ENCODE measurements at places on chromosomes 5 and 9.

- no peak for DNase-seq
Measured at GRCh38 chr9:20280330-20280729, 342.0 kb downstream of the MLLT3 start.

- DNase-seq: no peak
Measured at GRCh38 chr5:35794328-35794619, 62.4 kb upstream of the IL7R start.

- no peak for DNase-seq
Measured at GRCh38 chr9:129640086-129640870, 1.7 kb downstream of the ASB6 start.

- no peak for DNase-seq
Measured at GRCh38 chr5:138929571-138929955, 54.4 kb upstream of the LRRTM2 start.

DNA sequence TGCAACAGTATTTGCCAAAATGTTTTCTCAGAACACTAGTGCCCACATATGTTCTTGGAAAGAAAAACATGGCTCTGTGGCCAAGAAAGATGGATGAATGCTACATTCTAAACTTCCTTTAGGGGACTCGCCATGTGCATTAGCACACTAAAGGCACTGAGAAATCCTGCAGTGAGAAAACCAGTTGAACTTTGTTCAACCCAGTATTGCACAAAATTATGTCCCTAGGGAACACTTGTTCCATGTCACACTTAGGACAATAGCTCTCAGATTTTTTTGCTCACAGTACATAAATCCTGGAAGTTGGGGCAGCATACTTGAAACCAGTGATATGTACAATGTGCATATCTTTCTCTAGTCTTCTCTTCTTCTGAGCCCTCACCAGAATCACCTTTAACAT is 96.6 kb downstream of the ADRB2 start:
- DNase-seq: no peak

- DNase-seq: no peak
Measured at GRCh38 chr9:116812231-116813030, 125.3 kb downstream of the TRIM32 start.

- no peak for DNase-seq
Measured at GRCh38 chr9:6639622-6640021, 5.9 kb downstream of the GLDC start.

DNA sequence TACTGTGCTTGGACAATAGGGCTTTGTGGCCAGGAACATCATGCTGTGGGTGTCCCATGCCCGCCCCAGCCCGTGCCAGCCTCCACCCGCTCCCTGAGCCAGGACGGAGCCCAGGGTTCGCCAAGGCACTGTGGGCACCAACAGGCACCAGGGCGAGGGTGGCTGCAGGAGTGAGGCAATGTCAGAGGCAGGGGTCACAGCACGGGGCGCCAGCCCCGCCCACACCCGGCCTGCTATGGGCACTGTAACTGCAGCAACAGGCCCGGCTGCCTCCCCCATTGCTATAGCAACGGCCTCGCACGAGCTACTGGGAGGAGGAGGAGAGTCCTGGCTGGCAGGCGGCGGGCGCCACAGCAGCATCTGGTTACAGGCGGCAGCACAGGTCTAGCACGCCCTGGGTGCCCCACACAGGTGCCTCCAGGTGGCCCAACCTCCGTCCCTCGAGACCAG is 2.5 kb downstream of the ABCA2 start:
- DNase-seq: no peak

DNA sequence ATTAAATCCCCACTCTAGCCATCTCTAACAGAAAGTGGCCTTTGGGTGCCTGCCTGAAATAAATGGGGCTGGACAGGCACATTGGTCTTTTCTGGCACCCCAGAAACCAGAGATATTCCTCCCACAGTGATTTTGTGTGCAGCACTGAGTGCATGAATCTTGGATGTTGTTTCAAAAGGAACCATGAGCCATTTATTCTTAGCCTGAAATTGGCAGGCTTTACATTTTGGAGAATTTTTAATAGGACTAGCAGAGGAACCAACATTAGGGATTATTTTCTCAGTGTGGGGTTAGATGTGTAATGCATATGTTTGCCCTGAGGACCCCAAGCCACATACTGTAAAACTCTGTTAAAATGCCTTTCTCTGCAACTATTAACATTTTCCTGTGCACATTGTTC is 451.3 kb downstream of the NFIB start:
- DNase-seq: no peak

DNA sequence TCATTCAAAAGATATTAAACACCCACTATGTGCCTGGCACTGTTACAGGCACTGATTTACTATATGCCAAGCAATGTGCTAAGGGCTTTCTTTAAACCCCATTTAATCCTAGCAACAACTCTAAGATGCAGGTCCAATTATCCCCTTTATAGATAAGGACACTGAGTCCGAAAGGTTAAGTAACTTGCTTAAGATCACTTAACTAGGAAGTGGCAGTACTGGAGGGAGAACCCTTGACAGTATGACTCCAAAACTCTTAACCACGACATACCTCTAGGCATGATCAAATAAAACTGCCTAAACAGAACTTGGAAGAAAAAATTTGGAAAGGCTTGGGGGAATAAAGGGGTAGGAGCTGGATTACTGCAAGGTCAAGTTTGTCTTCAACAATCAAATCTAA is 1.7 kb downstream of the RAB14 start:
- DNase-seq: no peak

DNA sequence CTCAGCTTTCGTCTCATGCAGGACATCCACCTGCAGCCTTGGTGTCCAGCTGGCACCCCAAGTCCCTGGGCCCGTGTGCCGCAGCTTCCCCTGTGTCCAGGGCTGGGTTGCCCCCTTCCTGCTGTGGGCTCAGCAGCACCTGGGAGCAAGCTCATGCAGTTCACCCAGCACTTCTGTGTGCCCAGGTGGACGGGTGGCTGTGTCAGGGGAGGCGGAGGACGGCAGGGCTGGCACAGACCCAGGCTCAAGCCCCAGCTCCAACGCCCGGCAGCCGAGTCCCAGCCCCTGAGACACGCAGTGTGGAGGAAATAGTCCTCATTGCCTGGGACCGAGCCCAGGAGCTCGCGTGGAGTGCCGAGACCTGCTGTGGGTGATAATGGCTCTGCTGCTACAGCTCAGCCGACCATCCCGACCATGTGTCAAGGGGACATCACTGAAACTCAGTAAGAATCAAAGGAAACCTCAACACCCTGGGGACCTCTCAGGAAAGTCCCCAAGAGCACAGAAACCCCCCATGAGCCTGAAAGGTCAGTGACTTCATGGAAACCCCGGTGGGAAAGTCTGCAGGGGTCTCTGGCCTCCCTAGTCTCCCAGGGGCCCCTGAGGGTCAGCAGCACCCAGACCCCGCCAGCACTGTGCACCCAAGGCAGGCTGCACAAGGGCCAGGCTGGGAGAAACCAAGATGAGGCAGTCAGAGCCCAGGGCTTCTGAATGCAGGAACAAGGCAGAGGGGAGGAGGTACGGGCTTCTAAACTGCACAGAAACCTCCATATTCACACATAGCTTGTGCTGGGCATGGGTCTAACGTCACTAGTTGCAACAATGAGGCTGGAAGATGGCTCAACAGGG is 38.8 kb downstream of the LPCAT1 start:
- DNase-seq: no peak

- no peak for DNase-seq
Measured at GRCh38 chr9:72843520-72844439, 109.1 kb downstream of the ALDH1A1 start.

DNA sequence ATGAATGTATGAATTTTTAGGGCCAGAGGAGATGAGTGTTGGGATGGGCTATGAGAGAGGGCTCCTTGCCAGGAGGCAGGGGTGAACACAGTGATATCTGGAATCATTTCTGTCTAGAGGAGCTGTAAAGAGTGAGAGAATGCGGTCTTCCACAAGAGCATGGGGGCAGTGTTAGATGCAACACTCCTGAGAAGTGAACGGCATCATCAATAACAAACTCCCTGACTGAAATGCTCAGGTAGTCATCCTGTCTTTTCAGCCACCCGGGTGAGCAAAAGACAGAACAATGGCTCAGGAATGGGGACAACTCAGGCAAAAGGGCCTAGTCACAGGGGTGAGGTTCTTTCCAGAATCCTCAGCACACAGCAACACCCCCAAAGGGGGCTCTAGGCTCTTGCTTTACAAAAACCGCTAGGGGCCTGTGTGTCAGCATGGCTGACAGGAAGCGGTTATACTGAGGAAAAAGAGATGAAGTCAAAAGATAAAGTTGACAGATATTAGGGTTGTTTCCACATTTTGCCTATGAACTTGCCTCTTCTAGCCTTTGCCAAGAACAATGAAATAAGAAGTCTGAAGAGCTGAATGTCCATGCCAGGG is 104.6 kb upstream of the LRRTM2 start:
- no peak for DNase-seq

DNA sequence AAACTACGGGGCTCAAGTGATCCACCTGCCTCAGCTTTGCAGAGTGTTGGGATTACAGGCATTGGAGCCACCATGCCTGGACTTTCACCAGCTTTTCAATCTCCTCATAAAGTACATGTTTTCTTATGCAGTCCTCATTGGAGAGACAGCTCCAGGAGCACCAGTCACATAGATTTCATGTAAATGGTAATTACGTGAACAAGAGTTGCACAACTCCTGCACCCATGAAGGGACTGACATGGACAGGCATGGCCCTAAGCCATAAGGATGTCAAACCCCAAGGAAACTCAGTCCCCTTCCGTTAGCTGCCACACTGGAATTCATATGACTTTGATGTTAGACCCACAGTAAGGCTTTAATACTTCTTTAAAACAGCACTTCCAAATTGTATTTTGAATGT is 7.6 kb upstream of the ADGRV1 start:
- no peak for DNase-seq

GRCh38 chr9:114093031-114093471 is 6.0 kb downstream of the KIF12 start:
- no peak for DNase-seq

GRCh38 chr5:122703203-122703602 is 71.7 kb upstream of the SNX2 start:
- no peak for DNase-seq

GRCh38 chr5:115961381-115962238 is 665 bp upstream of the LVRN start:
- no peak for DNase-seq

- no peak for DNase-seq
Measured at GRCh38 chr5:7857926-7858632, 7.1 kb upstream of the CFAP90 start.
